ENCODE measurements at places on chromosomes 5 and 9.

GRCh38 chr5:68330574-68330973 lies 115.0 kb downstream of the PIK3R1 start:
- DNase-seq = no peak

DNA sequence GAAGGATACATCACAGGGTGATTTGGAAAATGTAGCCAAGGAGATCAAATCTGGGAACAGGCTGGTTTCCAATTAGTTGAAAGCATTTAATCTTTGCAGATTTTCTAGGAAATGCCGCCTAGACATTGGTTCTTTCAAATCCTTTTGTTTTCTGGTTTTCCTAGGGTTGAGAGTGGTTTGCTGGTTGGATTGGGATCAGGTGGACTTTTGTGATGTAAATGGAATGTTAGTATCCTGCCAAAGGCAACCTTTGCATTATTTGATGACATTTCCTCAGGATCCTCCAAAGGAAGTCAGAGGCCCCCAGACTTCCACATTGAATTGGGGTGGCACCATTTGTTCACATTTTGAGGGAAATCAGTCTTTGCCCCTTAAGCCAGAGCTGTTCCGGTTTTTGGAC lies 245.5 kb upstream of the RPS23 start:
- no peak for DNase-seq

GRCh38 chr5:135835766-135836165 lies 1.3 kb downstream of the SLC25A48 start:
- no peak for DNase-seq

DNA sequence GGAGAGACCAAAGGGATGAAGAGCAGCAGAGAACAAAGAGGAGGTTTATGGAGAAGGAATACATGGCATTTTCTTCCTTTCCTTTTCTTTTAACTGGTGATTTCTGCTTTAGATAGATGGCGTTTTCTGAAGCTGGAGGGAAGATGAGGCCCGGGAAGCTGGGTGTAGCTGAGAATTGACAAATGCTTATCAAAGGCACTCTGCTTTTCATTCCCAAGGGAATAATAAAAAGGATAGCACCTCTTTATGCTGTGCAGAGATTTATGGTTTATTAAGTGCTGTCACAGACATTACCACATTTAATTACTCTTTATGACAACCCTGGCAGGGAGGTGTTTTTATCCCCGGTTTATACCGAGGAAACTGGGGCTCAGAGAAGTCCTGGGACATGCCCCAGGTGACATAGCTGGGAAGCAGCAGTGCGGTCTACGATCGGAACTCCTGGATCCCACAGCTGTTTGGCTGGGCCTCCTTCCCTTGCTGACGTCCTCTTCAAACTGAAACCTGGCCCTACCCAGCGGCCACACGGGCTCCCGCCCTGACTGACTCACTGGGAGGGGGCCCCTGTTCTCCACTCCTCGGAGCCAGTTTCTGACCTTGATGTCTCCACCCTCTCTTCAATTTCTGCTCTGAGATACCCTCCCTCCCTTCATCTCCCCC lies 8.2 kb upstream of the EPB41L4B start:
- no peak for DNase-seq

- no peak for DNase-seq
Observed at GRCh38 chr5:42636425-42636824, 120.2 kb upstream of the CCDC152 start.

GRCh38 chr5:151463137-151464029 lies 16.0 kb downstream of the SLC36A1 start:
- peak; percentile 10 for DNase-seq

Data from activated CD8-positive, alpha-beta T cell treated with anti-CD3 and anti-CD28 coated beads for 36 hours (primary cell).